ENCODE measurements at places on chromosomes 12 and 14. TPM values are rescaled to one million over a fixed set of nuclear protein-coding genes. Genes with fewer than 3 reads are reported as not detected.

The CPNE6 gene
- not detected for polyA plus RNA-seq

The SETD3 gene
- polyA plus RNA-seq, result 59.9 TPM

The DCP1B gene
- 31.5 TPM for polyA plus RNA-seq

GRCh38 chr14:75409316-75410205 is 18.3 kb upstream of the JDP2 start:
- no peak for DNase-seq

- no peak for DNase-seq
These were observed 41.3 kb downstream of the CD9 start for GRCh38 chr12:6241495-6241894.

The TAS2R43 gene
- 0.81 TPM for polyA plus RNA-seq

DNA sequence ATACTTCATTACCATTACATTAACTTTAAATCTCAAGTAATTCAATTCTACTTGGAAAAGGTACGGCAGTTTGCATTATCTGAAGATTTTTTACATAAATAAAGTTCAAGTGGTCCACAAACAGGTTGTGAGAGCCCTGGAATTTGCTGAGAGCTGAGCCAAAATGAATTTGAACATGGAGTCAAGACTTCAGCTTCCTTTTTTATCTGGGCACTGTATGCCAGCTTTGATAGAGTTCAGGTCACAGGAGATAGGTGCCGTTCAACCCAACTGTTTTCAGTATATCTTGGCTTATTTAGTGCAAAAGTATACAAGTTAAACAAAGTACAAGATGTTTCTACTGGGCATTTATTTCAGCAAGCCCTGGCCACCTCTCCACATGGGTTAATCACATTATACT is 28.8 kb downstream of the HNRNPC start:
- DNase-seq, result no peak

The IPO4 gene
- polyA plus RNA-seq, result 40.9 TPM

The NGB gene
- polyA plus RNA-seq, result not detected

DNA sequence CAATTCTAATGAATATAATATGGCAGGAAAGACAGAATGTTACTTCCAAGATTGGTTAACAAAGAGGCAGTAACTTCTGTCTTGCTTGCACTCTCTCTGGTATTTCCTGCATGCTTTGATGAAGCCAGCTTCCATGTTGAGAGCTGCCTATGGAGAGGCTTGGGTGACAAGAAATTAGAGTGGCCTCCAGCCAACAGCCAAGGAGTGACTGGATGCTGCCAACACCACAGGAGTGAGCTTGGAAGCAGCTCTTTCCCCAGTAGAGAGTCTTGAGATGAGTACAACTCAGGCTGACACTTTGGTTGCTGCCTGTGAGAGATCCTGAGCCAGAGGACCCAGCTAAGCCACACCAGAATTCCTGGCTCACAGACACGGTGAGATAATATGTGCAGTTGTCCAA is 183.1 kb downstream of the RMST start:
- DNase-seq, result no peak

GRCh38 chr14:58631732-58632131 is 6.0 kb upstream of the DACT1 start:
- no peak for DNase-seq

DNA sequence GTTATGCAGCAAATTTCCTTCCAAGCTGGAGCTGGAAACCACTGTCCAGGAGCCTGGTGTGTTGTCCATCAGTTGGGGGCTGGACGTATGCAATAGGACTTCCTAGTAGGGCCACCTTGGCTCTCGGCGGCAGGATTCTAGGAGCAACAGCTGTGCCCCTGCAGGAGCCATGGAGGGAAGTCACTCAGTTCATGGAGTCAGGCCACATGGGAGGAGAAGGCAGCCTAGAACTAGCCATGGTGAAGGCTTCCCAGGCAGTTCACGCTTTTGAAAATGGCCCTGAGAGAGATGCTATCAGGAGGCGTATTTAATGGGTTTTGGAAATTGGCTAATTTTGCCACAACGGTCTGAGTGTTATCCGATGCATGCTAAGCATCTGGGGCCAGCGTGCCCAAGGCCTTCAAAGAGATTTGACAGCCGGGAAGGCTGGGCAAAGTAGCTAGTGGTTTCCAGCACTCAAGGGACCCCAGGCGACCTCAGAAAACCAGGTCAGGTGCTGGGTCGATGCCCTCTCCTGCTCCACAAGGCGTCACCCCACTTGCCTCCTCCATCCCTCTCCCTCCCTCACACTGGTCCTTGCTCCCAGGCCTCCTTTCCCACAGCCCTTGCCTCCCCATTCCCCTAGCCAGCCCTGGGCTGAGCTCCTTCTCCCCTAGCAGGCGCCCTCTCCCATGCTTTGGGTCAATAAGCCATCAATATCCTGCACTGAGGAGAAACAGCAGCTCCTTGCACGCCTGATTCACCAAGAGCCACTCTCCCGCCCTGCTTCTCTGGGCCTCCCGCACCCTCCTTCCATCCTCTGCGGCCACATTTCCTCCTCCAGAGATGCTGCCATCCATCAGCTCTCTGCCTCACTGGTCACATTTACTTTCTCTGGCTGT is 30.9 kb upstream of the SYNDIG1L start:
- no peak for DNase-seq

Measured in left renal cortex interstitium (tissue), 4 donors.